ENCODE measurements at places on chromosomes 4 and X.

GRCh38 chrX:130086447-130087206, 23.7 kb downstream of the ELF4 start:
- DNase-seq: no peak

DNA sequence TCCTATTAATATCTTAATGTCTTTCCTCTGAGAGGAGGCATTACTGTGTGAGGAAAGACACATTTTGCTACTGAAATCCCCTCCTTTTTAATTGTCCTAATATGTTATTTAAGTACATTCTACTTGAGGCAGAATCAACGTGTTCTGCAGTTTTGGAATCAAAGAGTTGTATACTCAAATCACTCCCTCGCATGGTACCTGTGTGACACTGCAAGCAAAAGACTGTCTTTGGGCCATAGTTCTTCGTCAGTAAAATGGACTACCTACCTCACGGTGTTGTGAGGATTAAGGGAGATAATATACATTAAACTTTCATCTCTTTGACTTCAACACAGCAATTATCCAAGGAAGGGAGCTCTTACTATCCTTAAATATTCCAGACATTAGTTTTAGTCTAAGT, 61.5 kb downstream of the TIGD2 start:
- no peak for DNase-seq

DNA sequence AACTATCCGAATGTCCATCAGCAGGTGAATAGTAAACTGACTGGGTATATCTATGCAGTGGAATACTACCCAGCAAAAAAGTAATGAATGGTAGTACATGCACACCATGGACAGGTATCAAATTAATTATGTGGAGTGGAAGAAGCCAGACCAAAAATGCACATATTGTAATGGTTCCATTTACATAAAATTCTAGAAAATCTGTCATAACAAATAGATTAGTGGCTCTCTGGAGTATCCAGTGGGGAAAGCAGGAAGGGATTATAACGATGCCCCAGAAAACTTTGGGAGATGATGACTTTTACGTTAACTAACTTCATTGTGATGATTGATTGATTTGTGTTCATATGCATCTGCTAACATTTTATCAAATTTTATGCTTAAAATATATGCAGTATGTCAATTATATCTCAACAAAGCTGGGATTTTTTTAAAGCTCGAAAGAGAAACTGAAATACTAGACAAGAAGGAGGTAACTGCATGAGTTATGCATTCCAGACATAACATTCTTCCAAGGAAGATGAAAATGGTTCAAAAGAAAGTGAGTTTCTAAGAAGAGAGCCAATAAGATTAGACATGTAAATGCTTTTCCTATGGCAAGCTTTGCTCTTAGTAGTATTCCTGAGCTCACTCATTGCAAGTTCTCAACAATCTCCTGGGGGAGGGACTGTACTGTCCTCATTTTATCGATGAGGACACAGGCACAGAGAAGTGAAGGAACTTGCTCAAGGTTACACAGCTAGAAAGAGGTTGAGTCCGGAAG, 58.6 kb upstream of the MSX1 start:
- no peak for DNase-seq

- no peak for DNase-seq
These were observed 904.1 kb downstream of the RPA4 start for GRCh38 chrX:97787849-97788248.

DNA sequence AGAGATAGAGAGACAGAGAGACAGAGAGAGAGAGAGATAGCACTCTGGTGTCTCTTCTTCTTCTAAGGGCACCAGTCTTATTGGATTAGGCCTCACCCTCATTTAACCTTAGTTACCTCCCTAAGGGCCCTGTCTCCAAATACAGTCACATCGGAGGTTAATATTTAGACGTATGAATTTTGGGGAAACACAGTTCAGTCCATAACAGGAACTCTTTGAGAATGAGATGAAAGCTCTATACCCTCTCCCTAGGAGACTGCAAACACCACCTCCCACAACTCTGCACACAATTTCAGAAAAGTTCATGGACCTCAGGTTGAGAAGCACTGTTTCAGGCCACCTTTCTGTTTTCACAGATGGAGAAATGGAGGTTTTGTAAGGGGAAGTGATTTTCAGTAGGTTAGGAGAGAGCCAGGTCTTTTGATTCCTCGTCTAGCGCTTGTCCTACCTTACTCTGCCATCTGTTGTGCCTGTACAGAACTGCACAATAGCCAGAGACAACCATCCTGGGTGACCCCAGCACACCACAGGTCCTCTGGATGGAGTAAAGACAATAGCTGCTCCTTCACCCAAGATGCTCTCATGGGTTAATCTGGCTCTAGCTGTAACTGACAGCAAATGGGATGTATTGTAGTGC, 16.9 kb upstream of the LOC101059915 start:
- no peak for DNase-seq

All from stimulated activated CD4-positive, alpha-beta T cell treated with anti-CD3 and anti-CD28 coated beads, TNF-alpha, amount 100 ng/mL, for 1 hour (primary cell).